Activated CD4-positive, alpha-beta memory T cell treated with anti-CD3 and anti-CD28 coated beads for 36 hours (primary cell): ENCODE measurements at places on chromosomes 11 and 22. TPM values are rescaled to one million over a fixed set of nuclear protein-coding genes. Genes with fewer than 3 reads are reported as not detected.

Gene INPP5J
- total RNA-seq = not detected

Gene EEF1G
- total RNA-seq = 1,989 TPM

Gene PKDREJ
- total RNA-seq = not detected

GRCh38 chr22:23709107-23709506, 18.3 kb downstream of the RGL4 start:
- DNase-seq = no peak
- H3K36me3 ChIP-seq = peaks cover 80% of the 10 kb centered on the region
- H3K4me1 ChIP-seq = peaks cover 53% of the 10 kb centered on the region
- H3K4me3 ChIP-seq = no peak overlapping the region
- no peak overlapping the region for H3K27ac ChIP-seq
- no peaks in the 10 kb centered on the region for H3K27me3 ChIP-seq
